ENCODE measurements at places on chromosomes 13 and 19. TPM values are rescaled to one million over a fixed set of nuclear protein-coding genes. Genes with fewer than 3 reads are reported as not detected.

- ATAC-seq, result no peak
Measured at GRCh38 chr13:49657241-49657641, 28.9 kb downstream of the ARL11 start.

DNA sequence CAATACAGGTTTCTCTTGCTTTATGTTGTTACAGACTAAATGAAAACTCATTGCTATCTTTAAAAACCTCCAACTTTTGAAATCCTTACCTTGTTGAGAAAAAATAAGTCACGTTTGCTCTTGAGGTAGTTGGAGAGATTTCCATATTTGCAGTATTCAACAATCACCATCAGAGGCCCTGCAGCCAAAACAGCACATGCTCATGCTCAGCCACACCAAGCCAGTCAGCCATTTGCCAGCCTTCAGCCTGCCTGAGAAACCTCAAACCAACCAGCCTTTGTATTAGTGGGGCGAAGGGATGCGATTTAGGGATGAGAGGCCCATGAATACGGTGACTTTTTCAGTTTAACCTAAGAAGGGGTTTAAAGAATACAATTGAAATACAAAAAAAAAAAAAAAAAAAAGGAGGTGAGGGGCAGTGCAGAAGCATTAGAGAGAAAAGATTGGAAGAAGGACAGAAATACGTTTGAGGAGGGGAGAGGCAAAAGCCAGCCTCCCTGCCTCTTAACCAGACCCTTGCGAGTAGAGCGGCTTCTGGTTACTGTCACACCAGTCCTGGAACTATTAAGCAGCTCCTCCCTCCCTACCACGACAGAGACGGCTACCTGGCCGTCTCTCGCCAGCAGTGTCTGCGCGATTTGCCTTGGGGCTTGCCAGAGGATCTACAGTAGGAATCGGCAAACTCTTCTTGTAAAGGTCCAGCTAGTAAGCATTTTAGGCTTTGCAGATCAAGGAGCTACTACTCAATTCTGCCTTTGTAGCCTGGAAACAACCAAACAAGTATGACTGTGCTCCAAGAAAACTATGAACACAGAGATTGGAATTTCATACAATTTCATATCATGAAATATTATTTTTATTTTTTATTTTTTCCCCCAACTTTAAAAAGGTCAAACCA, 167.3 kb downstream of the FLT1 start:
- ATAC-seq, result peak; percentile 57

GRCh38 chr19:16898361-16899015, 9.7 kb downstream of the F2RL3 start:
- no peak for ATAC-seq

- ATAC-seq, result no peak
Measured at GRCh38 chr19:10339380-10339960, at the start of gene ICAM3. TSS of gene ICAM3 (minus strand) at chr19:10339624. CDS start at chr19:10339614, 10 bp downstream.

DNA sequence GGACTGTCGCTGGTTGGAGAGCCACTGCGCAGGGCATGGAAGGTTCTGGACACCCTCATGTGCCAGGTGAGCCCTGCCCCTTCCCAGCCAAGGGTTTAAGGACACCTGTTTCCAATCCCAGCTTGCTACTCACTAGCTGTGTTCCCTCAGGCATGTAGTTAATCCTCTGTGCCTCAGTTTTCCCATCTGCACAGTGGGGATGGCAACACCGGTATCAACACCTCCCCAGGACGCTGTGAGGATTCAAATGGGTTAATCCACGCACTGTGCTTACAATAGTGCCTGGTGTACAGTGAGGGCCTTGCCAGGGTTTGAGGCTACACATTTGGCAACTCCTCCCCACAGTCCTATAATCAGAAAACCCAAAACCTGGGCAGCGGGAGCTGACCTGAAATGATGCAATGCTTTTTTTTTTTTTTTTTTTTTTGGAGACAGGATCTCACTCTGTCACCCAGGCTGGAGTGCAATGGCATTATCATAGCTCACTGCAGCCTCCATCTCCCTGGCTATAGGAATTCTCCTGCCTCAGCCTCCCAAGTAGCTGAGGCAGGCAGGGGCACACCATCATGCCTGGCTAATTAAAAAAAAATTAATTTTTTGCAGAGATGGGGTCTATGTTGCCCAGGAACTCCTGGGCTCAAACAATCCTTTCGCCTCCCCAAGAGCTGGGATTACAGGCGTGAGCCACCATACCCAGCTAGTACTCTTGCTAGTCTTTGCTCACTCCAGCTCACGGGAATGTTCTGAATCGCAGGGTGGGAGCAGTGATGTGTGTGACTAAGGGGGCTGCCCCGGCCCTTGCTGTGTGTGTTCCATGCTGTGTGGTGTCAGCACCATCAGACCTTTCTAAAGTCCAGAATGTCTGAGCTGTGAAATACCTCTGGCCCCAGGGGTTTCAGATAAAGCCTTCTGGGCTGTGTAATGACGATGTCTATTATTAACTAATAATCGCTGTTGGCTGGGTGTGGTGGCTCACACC, 2.3 kb downstream of the ACP4 start:
- ATAC-seq, result no peak

DNA sequence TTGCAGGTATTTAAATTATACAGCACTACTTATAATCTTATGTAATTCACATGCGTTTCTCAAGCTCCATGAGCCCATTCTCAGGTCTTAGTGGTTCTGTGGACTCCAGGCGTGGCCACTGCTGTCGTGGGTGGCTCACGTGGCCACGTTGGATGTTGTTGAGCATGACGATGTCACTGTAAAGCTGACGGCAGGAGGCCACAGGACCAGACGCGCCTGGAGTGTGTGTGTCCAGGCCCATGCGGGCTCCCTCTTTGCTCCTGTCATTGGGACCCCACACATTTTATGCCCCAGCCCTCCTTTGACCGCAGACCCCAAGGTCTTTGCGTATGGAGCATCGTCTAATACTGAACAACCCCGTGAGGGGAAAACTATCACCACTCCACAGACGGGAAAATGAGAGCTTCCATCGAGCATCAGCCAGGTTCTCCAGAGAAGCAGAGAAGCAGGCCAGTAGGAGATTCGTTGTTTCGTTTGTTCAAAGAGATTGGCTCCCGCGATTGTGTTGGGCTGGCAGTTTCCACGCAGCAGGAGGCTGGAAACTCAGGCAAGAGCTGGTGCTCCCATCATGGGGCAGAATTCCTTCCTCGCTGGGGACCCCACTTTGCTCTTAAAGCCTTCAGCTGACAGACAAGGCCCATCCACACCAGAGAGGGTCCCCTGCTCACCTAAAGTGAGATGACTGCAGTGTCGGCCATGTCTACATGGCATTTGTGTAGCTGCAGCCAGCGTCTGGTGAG, 129.3 kb upstream of the SPACA7 start:
- no peak for ATAC-seq

DNA sequence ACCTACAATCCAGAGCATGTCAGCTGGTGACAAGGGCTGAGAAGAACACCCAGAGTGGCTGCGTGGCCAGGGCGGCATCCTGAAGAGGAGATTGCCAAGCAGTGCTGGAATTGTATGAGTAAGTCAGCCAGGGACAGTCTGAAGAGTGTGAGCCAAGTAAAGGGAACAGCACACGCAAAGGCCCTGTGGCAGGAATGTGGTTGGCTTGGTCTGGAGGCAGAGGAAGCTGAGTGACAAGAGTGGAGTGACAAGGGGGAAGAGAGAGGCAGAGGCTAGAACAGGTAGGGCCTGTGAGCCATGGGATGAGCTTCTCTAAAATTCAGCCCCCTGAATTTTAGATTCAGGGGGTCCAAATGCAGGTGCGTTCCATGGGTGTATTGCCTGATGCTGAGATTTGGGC, 53.7 kb upstream of the UQCRFS1 start:
- no peak for ATAC-seq

Gene COG6
- total RNA-seq, result 14.7 TPM

Gene RFXAP
- total RNA-seq, result 5.6 TPM

Gene CYP4F2
- total RNA-seq, result not detected

Gene ATP4A
- not detected for total RNA-seq

All from motor neuron (in vitro differentiated cells).